ENCODE measurements at places on chromosomes 13 and 19.

- DNase-seq: no peak
Observed at GRCh38 chr13:30978981-30979956, 46.8 kb downstream of the TEX26 start.

GRCh38 chr19:7737215-7737614 is 5.3 kb upstream of the CLEC4G start:
- no peak for DNase-seq

GRCh38 chr13:30872685-30873461 is 33.2 kb upstream of the MEDAG start:
- DNase-seq: no peak

DNA sequence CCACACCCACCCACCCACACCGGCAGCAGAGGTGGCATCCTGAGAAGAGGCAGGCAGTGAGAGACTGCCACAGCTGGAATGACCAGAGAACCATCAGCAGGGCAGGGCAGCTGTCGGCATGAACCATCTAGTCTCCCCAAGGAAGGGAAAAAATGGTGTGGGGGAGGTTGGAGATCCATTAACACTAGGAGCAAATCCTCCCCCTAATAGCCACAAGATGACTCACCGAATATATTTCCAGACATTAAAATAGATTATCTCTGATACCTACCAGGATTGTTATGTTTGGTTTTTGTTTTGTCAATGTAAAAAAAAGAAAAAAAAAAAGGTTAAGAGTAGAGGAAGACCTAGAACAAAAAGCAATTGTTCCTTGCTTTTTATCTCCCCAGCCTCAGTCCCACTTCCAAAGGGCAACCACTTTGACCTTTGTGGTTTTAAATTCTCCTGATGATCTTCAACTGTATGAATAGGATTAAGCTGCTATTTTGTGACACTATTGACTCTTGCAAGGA is 34.2 kb downstream of the THSD1 start:
- DNase-seq: no peak

- no peak for DNase-seq
Observed at GRCh38 chr19:3813473-3814392, 27.6 kb upstream of the MATK start.

GRCh38 chr19:46460981-46461380 is 10.4 kb downstream of the PNMA8A start:
- DNase-seq: no peak

GRCh38 chr19:30064771-30065494 is 122.9 kb downstream of the URI1 start:
- DNase-seq: no peak

DNA sequence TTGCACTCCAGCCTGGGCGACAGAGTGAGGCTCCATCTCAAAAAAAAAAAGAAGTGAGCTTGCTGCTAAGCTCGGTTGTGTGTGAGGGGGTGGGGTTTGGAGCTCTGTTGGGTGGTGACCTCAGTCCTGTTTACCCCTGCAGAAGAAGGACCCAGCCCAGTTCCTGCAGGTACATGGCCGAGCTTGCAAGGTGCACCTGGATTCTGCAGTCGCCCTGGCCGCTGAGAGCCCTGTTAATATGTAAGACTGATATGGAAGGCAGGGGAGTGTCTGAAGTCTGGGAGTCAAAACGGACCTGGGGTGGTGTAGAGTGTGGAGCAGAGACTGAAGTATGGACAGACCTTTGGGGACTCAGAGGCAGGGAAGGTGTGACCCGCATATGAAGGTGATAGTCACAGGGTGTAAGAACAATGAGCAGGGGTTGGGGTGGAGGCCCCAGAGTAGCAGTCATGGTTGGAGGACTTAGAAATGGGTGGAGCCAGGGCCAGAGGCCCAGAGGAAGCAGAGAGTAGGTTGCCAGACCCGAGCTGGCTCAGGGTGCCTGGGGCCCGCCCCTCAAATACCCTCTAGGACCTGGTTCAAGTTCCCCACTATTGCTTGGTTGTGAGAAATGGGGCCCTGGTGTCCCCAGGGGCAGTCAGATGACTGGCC is 13.2 kb downstream of the CLASRP start:
- no peak for DNase-seq

DNA sequence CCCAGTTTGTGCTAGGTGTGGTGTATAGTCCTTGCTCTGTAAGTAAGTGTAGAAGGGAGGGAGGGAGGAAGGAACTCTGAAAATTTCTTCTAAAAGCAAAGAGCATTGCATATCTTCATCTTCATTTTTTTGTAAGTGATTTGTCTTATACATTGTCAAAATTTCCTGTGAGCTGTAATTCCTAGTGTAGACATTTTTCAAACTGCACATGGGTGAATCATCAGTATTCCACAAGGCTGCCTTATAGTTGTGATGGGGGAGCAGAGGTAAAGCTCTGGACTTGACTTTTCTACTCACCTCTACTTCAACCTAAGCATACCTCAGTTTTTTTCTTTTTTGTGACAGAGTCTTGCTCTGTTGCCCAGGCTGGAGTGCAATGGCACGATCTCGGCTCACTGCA is 86.9 kb downstream of the CDK8 start:
- no peak for DNase-seq

Measured in effector CD8-positive, alpha-beta T cell (primary cell).